ENCODE measurements at places on chromosomes 12 and 14.
A peak's percentile ranks its signal among the peaks of the same experiment; 100 is the strongest.

DNA sequence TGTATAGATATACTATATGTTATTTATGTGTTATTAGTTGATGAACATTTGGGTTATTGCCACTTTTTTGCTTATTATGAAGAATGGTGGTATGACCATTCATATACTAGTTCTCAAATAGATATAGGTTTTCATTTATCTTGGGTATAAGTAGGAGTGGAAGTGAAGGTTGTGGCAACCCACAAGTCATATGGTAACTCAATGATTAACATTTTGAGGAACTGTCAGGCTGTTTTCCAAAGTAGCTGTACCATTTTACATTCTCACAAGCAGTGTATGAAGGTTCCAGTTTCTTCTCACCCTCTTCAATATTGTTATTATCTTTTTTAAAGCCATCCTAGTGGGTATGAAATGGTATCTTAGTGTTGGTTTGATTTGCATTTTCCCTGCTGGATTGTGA lies 19.0 kb upstream of the MSRB3 start:
- no peaks in the 10 kb centered on the region for H3K27me3 ChIP-seq
- no peaks in the 10 kb centered on the region for H3K4me1 ChIP-seq
- no peak overlapping the region for H3K27ac ChIP-seq
- no peak overlapping the region for H3K4me3 ChIP-seq
- no peak for DNase-seq

DNA sequence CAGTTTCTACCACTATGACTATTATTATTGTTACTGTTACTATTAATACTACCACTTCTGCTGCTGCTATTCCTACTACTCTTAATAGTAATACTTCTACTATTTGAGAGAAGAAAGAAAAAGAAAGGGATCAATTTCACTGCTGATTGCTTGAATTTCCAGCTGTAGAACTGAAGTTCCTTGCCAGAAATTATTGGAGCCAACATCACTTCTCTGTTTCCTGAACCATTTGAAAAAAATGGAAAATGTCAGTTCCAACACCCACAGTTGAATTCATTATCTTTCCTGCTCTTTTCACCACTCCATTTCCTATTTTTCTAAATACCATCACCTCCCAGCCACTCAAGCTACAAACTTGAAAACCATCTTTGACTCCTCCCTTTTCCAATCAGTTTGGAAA lies 54.1 kb upstream of the PIK3C2G start:
- no peaks in the 10 kb centered on the region for H3K4me1 ChIP-seq
- no peak for DNase-seq
- no peak overlapping the region for H3K27ac ChIP-seq
- H3K27me3 ChIP-seq: no peaks in the 10 kb centered on the region

DNA sequence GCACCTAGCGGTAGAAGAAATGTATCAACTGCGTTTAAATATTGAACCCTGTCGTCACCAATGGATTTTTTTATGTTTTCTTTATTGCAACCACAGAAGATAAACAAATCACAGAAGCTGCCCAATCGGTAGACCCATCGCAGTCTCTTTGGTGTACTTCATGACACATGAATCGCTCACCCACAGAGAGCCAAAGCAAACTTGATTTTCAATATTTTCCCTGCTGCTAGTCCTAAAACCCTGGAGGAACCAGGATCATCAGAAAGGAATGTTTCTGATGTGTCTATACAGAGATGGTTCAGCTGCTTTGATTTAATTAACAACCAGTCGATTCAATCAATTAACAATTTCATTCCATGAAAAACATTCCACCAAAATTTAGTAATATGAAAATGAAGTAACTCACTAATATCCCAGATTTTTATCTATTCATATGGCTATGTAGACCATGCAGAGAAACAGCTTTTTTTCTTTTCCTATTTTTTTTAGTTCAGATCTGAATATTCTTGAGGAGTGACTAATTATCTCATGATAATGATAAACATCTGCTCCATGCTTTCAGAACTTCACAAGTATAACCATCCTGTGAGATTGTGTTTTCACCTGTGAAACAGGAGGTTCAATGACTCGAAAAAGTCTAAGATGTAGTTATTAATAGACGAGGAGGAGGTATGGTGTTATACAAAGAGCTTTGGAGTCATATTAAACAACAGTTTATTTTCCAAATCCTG lies 46.1 kb downstream of the DIO2 start:
- H3K36me3 ChIP-seq: no peaks in the 10 kb centered on the region
- H3K27me3 ChIP-seq: no peaks in the 10 kb centered on the region
- no peaks in the 10 kb centered on the region for H3K4me1 ChIP-seq
- DNase-seq: no peak
- H3K4me3 ChIP-seq: no peak overlapping the region

- no peaks in the 10 kb centered on the region for H3K4me1 ChIP-seq
- peaks cover 40% of the 10 kb centered on the region for H3K36me3 ChIP-seq
- no peak for DNase-seq
Measured at GRCh38 chr14:35133542-35134328, 11.4 kb downstream of the PRORP start.

GRCh38 chr14:36944307-36945010 lies 227.9 kb downstream of the SLC25A21 start:
- H3K27ac ChIP-seq: no peak overlapping the region
- H3K36me3 ChIP-seq: no peaks in the 10 kb centered on the region
- H3K27me3 ChIP-seq: no peaks in the 10 kb centered on the region
- H3K4me1 ChIP-seq: no peaks in the 10 kb centered on the region
- DNase-seq: no peak
- no peak overlapping the region for H3K4me3 ChIP-seq

DNA sequence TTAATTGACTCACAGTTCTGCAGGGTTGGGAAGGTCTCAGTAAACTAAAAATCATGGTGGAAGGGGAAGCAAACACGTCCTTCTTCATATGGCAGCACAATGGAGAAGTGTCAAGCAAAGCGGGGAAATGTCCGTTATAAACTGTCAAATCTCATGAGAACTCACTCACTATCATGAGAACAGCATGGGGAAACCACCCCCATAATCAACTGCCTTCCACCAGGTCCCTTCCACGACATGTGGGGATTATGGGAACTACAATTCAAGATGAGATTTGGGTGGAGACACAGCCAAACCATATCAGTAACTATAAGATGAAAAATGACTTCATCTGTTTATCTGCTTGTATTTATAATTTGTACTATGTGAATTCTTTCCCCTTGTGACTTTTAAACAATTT lies 577.6 kb upstream of the MDGA2 start:
- no peak for DNase-seq
- no peaks in the 10 kb centered on the region for H3K36me3 ChIP-seq
- no peak overlapping the region for H3K27ac ChIP-seq
- H3K27me3 ChIP-seq: no peaks in the 10 kb centered on the region

GRCh38 chr12:109910969-109911348 lies 10.9 kb downstream of the TCHP start:
- no peak overlapping the region for H3K27ac ChIP-seq
- H3K4me1 ChIP-seq: no peaks in the 10 kb centered on the region
- no peaks in the 10 kb centered on the region for H3K27me3 ChIP-seq

GRCh38 chr14:100425429-100425827 lies 102.3 kb downstream of the SLC25A47 start:
- H3K36me3 ChIP-seq: no peaks in the 10 kb centered on the region
- no peaks in the 10 kb centered on the region for H3K27me3 ChIP-seq
- H3K4me1 ChIP-seq: no peaks in the 10 kb centered on the region
- no peak overlapping the region for H3K4me3 ChIP-seq
- DNase-seq: no peak

GRCh38 chr12:32486158-32486557 lies 86.8 kb downstream of the FGD4 start:
- no peaks in the 10 kb centered on the region for H3K27me3 ChIP-seq
- H3K27ac ChIP-seq: peak overlapping the region; percentile 63
- H3K36me3 ChIP-seq: no peaks in the 10 kb centered on the region
- H3K4me1 ChIP-seq: peaks cover 25% of the 10 kb centered on the region

DNA sequence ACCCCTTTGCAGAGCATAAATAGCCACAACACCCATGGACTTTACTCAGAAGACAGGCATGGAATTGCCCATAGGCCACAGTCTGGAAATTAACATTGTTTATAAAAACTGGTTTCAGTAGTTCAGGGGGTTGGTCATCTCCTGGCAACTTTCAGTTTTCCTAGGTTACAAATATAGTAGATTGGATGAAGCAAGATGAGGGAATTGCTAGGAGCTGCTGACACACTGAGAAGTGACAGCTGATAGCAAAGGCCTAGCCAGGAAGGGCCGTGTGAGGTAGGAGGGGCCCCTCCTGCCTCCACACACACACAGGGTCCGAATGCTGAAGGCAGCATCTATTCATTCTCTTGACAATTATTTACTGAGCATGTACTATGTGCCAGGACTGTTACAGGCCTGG lies 8.3 kb downstream of the GALNT16 start:
- no peaks in the 10 kb centered on the region for H3K36me3 ChIP-seq
- H3K4me1 ChIP-seq: no peaks in the 10 kb centered on the region
- no peak overlapping the region for H3K4me3 ChIP-seq
- no peak for DNase-seq
- H3K27ac ChIP-seq: no peak overlapping the region
- peaks cover 7% of the 10 kb centered on the region for H3K27me3 ChIP-seq

DNA sequence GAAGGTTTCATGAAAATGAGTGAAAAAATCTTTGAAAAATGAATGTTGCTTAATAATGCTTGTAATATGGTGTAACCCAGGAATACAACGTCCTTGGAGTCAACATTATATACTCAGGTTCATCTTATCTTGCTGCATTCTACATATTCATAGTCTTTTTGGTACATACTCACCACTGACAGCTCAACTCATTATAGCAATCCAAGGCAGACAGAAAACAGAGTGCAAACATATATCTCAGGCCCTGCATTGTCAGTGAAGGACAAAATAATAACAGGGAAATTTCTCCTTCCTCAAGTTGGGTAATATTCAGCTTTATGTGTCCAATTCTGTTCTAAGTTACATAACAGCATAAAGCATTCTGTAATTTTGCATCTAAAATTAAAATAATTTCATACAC lies 1353.0 kb upstream of the SEL1L start:
- no peak overlapping the region for H3K4me3 ChIP-seq
- no peak for DNase-seq
- H3K4me1 ChIP-seq: no peaks in the 10 kb centered on the region
- no peaks in the 10 kb centered on the region for H3K27me3 ChIP-seq

GRCh38 chr12:95718006-95718431 lies 72.5 kb downstream of the NTN4 start:
- no peak for DNase-seq
- no peaks in the 10 kb centered on the region for H3K36me3 ChIP-seq
- H3K27ac ChIP-seq: no peak overlapping the region

DNA sequence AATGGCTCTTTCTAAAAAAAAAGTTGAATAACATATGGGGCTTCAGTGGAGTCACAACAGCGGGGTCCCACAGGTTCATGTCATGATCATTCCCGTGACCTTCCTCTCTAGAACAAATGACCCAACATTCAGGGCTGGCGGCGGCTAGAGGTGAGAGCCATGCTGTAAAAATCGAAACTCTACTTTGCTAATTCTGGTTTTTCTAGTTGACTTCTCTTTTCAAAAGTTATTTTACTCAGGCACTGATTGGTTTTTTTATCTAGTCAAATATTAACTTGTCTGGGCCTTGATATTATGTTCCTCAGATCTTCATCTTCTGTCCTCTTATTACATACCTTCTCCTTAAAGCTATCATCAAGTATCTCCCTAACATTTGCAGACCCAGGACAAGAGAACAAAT lies 402.9 kb upstream of the SOX5 start:
- H3K27ac ChIP-seq: no peak overlapping the region
- no peaks in the 10 kb centered on the region for H3K4me1 ChIP-seq
- H3K36me3 ChIP-seq: no peaks in the 10 kb centered on the region

DNA sequence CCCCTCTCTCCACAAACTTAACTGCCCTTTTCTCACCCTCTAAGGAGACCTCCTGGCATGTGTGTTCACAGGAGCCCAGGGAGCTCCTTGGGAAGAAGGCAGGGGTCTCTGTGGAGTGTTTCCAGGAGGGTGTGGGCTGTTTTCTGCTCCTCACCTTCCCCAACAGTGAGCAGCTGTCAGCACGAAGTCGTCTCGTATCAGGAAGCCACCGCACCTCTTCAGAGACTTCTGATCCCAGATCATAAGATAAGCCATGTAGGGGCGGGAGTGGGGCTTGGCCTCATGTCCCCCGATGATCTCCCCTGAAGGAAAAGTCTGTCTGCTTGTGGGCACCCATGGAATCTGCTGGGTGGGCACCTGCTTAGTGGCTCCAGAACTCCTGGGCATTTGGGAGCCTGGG lies 1.2 kb downstream of the GZMB start:
- H3K4me1 ChIP-seq: no peaks in the 10 kb centered on the region
- H3K36me3 ChIP-seq: no peaks in the 10 kb centered on the region
- H3K27ac ChIP-seq: no peak overlapping the region
- no peak for DNase-seq

- H3K4me3 ChIP-seq: no peak overlapping the region
- H3K36me3 ChIP-seq: no peaks in the 10 kb centered on the region
- no peak overlapping the region for H3K27ac ChIP-seq
- no peak for DNase-seq
Measured at GRCh38 chr12:39006286-39006685, 100.9 kb upstream of the CPNE8 start.

DNA sequence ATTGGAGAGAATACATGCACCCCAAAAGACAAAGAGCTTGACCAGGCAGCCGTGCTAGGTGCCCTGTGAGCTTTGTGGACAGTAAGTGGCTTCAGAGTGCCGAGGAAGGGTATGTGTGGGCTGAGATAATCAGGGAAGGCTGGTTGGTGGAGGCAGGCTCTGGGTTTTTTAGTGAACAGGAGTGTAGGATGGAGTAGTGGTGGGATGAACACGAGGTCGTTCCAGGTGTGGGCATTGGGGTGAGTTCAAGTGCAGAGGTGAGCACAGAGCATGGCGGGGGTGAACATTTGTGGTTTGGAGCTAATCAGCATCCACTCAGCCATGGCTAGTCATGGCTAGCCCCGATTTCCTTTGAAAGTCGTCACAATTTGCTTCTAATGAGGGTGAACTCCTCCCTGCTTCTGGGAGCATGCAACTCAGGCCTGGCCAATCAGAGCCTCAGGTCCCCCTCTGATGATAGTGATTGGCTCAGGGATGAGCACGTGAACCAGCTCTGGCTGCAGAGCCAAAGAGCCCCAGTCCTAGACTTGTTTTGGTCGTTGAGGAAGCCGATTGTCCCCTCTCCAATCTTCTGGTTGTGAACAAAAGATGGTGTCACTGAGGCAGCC lies 40.7 kb upstream of the TCL1B start:
- no peaks in the 10 kb centered on the region for H3K27me3 ChIP-seq
- H3K4me3 ChIP-seq: no peak overlapping the region
- H3K4me1 ChIP-seq: no peaks in the 10 kb centered on the region
- DNase-seq: no peak
- no peak overlapping the region for H3K27ac ChIP-seq
- no peaks in the 10 kb centered on the region for H3K36me3 ChIP-seq

DNA sequence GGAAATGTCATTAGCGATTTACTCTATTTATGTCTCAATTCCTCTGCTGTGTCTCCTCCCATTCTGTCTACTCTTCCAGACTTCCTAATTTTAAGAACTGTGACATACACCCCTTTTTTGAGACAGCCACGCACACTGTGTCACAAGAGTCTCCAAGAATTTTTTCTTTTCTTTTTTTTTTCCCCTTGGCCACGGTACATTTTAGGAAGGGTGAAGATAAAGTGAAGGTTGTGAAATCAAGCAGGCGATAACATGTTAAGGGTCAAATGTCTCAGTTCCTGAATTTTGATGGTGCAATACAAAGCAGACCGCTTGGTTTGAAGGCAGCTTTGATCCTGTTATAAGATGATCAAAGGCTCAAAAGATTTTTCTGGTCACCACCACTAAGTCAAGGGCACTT lies 4.3 kb downstream of the OLR1 start:
- no peak overlapping the region for H3K4me3 ChIP-seq
- H3K36me3 ChIP-seq: no peaks in the 10 kb centered on the region
- peak overlapping the region; percentile 16 for H3K27ac ChIP-seq
- DNase-seq: peak; percentile 15
- H3K4me1 ChIP-seq: no peaks in the 10 kb centered on the region

Data from tibial nerve (tissue), 4 donors.